ENCODE measurements at places on chromosomes 13 and 19.

DNA sequence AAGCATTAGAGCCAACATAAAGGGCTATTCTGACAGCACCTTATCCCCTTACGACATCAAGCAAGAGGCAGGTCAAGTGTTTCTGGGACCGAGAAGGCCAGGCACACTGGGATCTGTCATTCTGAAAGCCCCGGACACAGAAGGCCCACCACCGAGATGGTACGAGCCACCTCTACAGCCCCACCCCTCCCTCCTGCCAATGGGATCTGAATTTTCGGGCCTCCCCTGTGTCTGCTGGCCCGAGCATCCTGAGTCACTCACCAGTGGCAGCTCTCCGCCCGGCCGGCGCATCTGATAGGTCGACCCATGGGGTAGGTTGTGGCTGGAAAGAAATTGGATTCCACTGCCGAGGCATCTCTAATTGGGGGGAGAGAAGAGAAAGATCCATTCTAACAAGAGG is 2.6 kb downstream of the TIMM44 start:
- no peak for DNase-seq

GRCh38 chr13:111905609-111905945 is 161.4 kb upstream of the SOX1 start:
- no peak for DNase-seq

- DNase-seq = no peak
Observed at GRCh38 chr19:51837145-51837544, 42.2 kb downstream of the FPR3 start.

GRCh38 chr19:34512254-34512822 is 30.8 kb downstream of the WTIP start:
- DNase-seq = no peak

DNA sequence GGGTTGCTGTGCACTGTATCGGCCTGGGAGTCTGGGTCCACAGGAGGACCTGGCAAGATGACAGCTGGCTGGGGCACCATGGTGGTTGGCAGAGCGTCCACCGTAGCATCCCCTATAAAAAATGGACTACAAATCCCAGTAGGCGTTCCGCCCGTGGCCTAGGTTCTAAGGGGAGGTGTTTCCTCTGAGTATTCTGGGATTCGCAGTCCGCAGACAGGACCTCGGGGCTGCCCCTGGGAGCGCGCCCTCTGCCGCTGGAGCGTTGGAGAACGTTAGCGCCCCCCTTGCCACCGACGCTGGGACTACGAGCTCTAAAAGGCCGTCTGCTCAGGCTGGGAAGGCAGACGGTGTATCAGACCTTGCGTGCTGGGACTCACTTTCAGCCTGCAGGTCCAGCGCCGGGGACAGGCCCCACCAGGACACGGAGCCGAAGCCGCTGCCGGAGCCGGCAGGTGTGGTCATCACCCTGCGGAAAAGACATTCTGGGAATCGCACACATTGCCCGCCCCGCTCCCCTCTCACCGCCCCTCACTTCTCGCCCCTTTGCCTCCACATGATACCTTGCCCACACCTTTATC is 372 bp downstream of the DNAAF3 start:
- peak; percentile 85 for DNase-seq

DNA sequence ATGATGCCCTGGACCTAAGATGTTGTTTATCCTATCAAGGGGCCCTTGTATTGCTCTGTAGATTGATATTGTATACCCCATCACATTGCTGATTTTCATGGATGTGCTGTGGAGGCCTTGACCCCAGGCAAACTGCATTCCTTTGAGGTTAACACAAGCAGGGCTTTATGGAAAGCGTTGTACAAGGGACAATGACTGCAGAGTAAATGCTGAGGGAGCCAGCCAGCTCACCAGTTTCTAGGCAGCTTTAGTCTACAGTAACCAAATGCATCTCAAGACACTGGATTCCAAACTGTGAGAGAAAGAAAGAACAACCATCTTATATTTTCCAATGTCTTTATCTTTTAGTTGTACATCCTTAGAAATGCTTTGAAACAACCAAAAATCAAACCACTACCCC is 34.1 kb upstream of the EDNRB start:
- no peak for DNase-seq

DNA sequence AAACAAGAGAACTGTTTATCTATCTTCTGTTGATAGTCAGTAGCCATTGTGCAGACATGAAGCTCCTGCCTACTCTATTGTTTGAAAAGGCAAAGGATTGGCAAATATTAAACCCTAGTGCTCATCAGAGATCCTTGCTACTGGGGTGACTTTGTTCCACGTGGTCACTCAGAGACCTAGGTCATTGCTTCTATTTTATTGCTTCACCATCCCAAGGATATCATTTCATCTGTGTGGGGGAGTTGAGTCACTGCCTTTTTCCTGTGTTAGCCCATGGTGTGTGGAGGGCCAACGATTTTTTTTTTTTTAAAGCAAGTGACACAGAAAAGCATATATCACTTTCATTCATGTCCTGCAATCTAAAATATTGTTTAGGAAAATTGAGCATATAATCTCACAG is 254.1 kb upstream of the RXFP2 start:
- DNase-seq = no peak

DNA sequence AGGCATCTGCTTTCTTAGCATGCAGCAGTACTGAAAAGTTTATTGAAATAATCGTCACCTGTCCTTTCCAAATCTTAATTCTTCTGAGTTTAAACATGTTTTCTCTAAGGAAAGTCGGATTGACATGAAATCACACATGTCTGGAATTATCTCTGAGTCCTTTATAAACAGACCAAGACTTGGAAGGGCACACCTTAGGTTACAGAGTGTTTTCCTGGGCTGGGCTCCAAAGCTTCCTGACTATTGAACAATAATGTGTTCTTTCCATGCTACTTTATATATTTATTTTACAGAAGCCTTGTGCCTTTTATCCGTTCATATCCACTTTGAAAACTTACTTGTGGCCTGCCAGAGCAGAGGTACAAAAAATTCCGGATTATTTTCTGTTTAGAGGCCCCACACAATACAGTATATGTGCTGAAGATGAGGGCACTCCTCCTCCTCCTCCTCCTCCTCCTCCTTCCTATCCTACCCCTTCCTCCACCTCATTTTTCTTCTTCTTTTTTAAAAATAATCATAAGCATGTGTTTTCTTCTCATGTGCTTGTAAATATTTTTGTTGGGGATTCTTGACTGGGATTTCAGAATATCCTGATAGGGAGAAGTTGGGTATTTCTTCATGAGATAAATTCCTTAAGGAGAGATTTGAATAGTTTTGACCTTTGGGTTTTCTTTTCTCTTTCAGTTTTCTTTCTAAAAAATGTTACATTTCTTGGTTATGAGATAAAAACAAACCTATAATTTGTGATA is 52.3 kb downstream of the LRCH1 start:
- DNase-seq = no peak

- no peak for DNase-seq
Observed at GRCh38 chr19:55466241-55466614, 1.7 kb upstream of the C19orf85 start.

GRCh38 chr19:47702671-47703070 is 10.6 kb upstream of the EHD2 start:
- DNase-seq = no peak

- no peak for DNase-seq
Observed at GRCh38 chr13:33891196-33891742, 73.3 kb downstream of the RFC3 start.

DNA sequence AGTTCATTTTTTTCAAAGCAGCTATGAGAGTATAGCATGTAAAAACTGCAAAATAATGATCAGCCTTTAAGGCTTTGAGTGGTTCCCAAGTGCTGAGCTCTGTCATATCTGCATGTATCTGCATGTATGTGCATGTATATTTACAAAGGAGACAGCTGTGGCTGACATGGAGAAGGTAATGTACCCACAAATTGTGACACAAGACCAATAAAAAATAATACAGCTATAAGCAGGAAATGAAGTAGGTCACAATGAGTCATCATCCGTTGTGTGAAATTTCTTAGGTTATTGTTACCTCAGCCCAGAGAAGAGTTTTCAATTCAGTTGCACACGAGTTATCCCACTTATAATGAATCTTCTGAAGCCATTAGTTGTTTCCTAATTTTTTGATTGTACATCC is 60.9 kb upstream of the MED4 start:
- peak; percentile 8 for DNase-seq

- peak; percentile 39 for DNase-seq
Observed at GRCh38 chr19:44212866-44213346, 574 bp downstream of the ZNF227 start.

- no peak for DNase-seq
Observed at GRCh38 chr19:38701455-38702063, 42.7 kb downstream of the CAPN12 start.

- no peak for DNase-seq
Observed at GRCh38 chr19:7722231-7722651, 9.7 kb downstream of the CLEC4G start.

DNA sequence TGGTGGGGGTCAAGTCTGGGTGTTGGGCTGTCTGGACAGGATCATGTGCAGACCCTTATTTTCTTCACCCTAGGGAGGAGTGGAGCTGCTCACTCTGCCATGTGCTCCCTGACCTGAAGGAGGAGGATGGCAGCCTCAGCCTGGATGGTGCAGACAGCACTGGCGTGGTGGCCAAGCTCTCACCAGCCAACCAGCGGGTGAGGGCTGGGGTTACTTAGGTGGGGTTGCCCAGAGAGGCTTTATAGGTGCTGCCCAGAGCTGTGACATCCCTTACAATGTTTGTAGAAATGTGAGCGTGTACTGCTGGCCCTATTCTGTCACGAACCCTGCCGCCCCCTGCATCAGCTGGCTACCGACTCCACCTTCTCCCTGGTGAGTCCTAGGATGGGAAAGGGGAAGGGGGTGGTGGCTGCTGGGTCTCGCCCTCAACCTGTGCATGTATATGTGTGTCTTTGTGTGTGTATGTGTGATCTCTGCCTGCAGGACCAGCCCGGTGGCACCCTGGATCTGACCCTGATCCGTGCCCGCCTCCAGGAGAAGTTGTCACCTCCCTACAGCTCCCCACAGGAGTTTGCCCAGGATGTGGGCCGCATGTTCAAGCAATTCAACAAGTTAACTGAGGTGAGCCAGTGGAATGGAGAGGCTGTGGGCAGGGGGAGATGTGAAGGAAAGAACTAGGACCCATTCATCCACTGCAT is 5.1 kb downstream of the CHMP2A start:
- no peak for DNase-seq

DNA sequence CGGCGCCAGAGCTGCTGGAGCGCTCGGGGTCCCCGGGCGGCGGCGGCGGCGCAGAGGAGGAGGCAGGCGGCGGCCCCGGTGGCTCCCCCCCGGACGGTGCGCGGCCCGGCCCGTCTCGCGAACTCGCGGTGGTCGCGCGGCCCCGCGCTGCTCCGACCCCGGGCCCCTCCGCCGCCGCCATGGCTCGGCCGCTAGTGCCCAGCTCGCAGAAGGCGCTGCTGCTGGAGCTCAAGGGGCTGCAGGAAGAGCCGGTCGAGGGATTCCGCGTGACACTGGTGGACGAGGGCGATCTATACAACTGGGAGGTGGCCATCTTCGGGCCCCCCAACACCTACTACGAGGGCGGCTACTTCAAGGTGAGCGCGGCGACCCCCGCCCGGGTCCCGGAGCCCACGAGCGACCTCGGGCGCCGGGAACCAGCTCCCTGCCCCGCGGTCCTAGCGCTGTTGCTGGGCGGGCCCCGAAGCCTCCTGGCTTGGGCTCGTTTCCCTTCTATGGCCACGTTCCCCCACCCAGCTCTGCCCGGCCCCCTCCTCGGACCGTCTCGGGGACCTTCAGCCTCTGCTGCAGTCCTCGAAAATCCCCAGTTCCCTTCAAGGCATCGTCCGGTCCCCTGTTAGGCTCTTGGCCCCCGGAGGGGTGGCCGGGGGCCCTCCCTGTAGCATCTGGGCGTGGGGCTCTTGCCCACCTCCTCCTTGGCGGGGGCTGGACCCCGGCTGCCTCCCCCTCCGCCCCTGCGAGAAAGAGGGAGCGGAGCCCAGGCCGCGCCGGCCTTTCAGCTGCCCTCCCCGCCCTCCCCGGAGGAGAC is at the start of gene CDC34:
CDC34 (plus strand) TSS at position 8 of the 808 bp plus-strand sequence; CDS start at position 180, 172 bp downstream.
- peak; percentile 67 for DNase-seq

DNA sequence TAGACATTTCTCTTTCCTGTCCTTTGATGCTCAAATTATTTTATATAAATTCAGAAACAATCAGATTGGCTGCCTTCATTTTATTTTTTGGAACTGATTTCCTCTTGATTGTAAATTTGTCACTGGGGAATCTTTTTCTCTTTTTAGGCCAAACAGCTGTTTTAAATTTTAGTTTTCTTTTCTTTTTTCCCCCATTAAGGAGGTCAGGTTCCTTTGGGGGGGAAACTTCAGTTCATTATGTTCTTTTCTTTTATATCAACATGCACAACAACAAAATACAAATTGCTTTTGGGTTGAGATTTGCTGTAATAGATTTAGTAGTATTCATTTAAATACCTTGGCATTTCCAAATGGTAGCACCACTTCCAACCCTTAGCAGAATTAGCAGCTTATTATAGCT is 264.8 kb upstream of the SPRY2 start:
- DNase-seq = no peak

- DNase-seq = no peak
Observed at GRCh38 chr19:13120031-13120430, 2.0 kb downstream of the NACC1 start.

DNA sequence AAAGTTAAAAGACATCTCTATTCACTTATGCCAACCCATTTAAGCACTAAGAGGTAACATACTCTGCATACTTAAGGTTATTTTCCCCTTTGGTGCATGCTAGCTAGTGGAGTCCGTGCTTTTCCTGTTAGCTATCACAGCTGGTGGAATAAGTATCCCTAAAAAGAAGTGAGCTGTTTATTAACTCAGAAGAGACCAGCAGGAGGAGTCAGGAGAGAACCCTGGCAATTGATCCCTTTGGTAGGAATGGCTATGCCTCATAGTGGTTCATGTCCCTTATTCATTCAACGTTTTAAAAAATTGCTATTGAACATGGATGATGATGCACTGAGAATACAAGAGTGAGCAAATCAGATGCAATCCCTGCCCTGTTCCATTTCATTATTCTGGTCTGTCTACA is 12.4 kb upstream of the NEK5 start:
- DNase-seq = no peak

GRCh38 chr13:100139817-100140216 is 50.9 kb downstream of the PCCA start:
- DNase-seq = no peak

DNA sequence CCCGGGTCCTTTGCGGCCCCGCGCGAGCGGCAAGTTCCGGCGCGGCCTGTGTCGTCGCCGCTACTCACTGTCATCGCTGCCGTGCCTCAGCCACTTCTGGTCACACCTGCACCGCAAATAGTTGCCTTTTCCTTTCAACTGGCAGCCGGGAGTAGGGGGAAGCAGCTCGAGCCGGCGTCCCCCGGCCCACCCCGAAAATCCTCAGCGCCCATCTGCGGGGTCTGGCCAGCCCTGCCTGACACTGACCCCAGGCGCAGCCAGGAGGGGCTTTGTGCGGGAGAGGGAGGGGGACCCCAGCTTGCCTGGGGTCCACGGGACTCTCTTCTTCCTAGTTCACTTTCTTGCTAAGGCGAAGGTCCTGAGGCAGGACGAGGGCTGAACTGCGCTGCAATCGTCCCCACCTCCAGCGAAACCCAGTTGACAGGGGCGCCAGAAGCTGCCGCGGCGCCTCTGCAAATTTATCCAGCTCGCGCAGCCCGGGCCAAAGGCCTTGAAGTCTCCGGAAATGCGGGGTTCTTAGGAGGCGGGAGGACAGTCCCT is 1.7 kb downstream of the PDX1 start:
- DNase-seq = no peak

GRCh38 chr19:2181633-2181997 is 17.9 kb downstream of the DOT1L start:
- no peak for DNase-seq

- no peak for DNase-seq
Observed at GRCh38 chr13:111367340-111367739, 46.9 kb downstream of the TEX29 start.

- no peak for DNase-seq
Observed at GRCh38 chr13:65530688-65531087, 1699.4 kb downstream of the PCDH9 start.

All from erythroblast (primary cell).